ENCODE measurements at places on chromosomes 4 and X.

- peak; percentile 35 for DNase-seq
These were observed 342.3 kb upstream of the GRID2 start for GRCh38 chr4:91961504-91961903.

- DNase-seq, result no peak
These were observed 3.0 kb downstream of the NLGN3 start for GRCh38 chrX:71147496-71148277.

GRCh38 chrX:39527025-39527424 lies 570.7 kb downstream of the BCOR start:
- DNase-seq, result no peak

DNA sequence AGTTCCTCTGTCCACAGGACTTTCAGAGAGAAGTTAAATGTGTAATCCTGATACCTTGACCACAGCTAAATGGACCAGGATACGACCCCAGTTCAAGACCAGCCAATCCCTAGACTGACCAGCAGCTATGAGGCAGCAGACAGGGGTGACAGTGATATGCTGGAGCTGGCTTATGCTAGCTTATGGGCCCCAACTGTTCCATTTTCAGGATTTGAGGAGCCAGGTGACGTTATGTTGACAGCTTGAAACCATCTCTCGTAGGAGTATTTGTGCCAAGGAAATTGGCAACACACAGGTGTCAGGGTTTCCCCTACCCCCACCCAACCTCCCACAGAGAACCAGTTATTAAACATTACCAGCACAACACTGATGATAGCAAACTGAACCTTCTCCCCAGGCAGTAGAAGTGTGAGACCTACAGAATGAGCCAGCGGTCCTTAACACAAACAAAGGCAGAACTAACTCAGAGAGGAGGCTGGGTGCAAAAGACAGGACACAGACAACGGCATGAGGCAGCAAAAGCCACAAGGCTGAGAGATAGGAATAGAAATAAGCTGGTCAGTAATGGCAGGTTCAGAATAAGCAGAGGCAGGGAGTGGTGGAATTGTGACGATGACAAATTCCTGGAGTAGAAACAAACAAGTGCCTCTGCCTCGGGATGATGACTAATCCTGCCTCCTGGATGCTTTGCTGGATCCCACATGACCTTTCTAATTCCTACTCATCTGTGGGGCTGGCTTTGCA lies 85.6 kb upstream of the CPEB2 start:
- no peak for DNase-seq

DNA sequence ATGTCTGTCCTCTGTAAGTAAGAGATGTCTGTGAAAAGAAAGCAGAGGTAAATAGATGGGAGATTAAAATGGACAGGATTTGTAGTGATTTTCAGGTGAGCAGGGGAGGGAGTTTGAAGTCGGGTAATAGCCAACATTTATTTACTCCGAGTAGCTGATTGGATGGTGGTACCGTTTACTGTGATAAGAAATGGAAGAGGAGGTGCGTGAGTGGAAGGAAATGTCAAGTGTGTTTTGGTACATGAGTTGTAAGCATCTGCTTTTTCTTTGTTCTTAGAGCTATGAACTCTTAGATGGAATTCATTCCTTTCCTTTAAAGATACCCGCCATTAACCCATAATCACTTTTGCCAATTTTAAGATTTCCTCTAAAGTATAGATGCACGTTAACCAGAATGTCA lies 45.5 kb downstream of the SGMS2 start:
- no peak for DNase-seq

- DNase-seq, result peak; percentile 11
These were observed 3.7 kb downstream of the FGD1 start for GRCh38 chrX:54492340-54492739.

- DNase-seq, result no peak
These were observed 124.2 kb downstream of the REELD1 start for GRCh38 chr4:146338512-146338911.

- no peak for DNase-seq
These were observed 15.3 kb downstream of the TENM3 start for GRCh38 chr4:182258441-182259000.

- DNase-seq, result no peak
These were observed 200.0 kb downstream of the TBCK start for GRCh38 chr4:106116025-106116424.

- no peak for DNase-seq
These were observed 38.2 kb downstream of the MAGED1 start for GRCh38 chrX:51931566-51932150.

DNA sequence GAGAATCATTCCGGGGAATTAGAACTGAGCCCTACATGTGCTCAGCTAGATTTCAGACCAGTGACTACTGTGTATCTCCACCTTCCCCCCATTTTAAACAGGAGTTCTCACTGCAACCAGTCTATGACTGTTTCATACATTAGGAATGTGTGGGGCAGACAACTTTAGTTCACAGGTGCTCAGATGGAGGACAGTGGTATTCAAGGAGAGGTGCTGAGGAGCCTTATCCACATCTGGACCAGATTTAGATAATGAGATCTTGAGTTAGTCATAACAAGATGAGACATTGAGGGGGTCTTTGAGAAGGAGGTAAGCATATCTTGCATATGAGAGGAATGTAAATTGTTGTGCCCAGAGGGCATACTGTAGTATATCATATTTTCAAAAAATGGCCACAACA lies 32.8 kb upstream of the RELL1 start:
- no peak for DNase-seq

GRCh38 chr4:62644372-62644771 lies 1444.2 kb downstream of the ADGRL3 start:
- no peak for DNase-seq

DNA sequence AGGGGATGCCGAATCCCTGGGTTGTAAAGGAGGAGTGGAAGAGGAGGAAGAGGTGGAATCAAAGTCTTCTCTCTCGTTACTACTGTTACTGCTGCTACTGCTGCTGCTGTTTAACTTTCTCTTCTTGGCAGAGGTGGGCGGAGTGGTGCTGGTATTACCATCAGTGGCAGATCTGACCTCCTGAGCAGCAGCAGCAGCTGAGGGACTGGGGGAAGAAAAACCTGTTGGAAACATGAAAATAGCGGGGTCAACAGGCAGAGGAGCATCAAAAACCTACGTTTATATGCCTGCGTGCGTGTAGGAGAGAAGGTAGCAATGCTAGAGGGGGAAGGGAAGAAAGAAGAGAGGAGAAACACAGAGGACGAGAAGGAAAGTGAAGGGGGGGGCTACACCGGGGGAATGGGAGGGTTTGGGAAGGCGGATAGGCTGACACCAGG lies 339 bp downstream of the CUL4B start:
- no peak for DNase-seq

GRCh38 chrX:136291824-136292223 lies 8.9 kb upstream of the ADGRG4 start:
- DNase-seq, result peak; percentile 3

GRCh38 chr4:106034220-106034619 lies 138.9 kb downstream of the NPNT start:
- peak; percentile 63 for DNase-seq

DNA sequence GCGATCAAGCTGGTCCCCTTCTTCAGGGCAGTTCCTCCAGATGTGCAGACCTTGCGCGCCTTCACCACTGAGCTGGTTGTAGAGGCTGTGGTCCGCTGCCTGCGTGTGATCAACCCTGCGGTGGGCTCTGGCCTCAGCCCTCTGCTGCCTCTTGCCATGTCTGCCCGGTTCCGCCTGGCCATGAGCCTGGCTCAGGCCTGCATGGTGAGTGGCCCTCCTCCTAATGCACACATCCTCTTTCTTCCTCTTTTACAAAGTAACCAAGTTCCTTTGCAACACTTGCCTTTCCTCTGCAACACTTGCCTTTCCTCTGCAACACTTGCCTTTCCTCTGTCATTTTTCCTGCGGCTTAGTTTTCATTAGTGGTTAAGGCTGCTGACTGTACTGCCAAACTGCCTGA lies 1.8 kb downstream of the CCDC22 start:
- DNase-seq, result no peak

DNA sequence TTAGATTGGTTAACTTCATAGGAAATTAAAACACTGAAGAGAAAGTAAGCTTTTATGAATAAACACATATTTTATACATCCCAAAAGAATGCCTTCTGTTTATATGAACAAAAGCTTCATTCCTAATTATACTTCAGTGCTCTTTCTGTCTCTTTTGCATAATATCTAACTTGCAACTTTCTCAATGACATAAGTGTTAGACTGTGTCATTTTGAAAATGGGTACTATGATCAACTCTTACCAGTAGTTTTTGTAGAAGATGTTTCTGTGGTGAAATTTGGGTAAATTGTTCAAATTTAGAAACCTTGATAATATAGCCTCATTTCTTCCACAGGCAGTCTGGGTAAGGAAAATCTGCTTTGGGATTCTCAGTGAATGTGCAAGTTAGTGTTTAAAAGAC lies 991.4 kb downstream of the CCSER1 start:
- no peak for DNase-seq

DNA sequence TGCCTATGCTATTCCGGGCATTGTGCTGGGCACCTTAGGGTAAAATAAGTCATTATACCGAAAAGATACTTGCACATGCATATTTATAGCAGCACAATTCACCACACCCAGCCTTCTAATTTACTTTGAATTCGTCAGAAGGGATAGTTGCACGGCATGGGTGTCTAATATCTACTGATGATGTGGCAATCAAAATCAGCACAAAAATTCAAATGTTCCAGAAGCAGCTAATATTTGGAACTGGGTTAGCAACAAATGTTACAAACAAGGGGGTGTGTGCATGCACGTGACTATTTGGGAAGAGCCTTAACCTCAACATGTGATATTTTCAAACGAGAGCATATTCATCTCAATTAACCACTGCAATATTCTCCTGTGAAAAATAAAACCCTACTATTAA lies 79.7 kb upstream of the PRSS48 start:
- no peak for DNase-seq

GRCh38 chrX:9730752-9731151 lies 34.9 kb downstream of the GPR143 start:
- no peak for DNase-seq

DNA sequence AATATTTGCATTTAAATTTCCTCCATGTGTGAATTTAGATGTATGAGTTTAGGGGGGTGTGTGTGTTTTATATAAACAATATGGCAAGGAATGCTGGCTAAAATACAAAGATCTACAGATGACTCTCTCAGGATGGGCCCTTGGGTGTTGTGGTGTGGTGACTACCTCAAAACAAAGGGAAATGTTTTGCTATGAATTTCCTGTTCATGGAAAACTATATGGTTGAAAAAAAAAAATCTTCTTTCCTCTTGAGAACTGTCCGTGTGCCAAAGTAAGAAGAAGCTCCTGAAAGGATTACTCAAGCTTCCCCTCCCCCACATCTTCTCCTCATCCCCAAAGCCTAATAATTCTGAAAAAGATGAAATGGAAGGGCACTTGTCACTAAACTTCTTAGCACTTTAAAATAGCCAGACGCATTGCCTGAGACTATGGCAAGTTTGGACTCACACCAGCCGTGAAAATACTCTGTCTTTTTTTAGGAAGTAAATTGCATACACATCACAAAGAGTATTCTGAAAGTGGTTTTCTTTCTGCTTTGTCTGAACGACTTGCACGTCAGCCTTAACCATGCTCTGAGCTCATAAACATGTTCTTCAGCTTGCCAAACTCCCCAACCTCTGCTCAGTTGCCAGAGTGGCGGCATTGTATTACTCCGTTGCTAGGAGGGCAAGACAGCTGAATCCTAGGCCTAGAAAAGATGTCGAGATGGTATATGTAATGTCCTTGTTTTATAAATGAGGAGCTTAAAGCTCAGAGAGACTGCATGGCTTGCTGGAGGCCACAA lies 250.4 kb upstream of the JADE1 start:
- peak; percentile 66 for DNase-seq

GRCh38 chrX:115504167-115504566 lies 56.8 kb upstream of the PLS3 start:
- DNase-seq, result peak; percentile 51

DNA sequence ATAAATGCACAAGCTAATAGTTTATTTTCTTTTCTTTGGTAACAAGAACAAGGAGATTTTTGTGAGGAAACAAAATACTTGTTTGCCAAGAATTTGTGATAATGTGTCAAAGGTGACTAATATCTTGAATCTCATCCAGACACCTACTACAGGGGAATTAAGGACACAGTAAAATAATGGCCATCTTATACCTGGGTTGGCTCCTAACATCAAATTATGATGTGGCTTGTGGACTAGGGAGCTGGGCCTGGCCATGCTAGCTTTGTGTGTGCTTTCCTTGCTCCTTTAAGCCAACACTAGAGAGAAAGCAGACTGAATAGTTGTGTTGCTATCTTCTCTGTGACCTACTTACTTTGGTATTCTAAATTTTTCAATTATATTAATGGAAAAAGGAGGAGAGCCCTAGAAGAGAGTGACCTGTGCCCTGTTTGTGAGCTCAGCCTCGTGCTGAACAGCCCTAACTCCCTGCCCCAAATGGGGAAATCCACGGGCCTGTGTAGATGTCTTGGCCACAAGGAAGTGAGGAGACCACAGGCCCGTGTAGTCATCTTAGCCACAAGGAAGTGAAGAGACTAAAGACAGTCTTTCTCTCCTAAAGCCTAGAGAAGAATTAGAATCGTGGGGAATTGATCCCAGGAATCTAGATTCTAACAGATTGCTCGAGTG lies 23.3 kb downstream of the ARHGAP24 start:
- peak; percentile 17 for DNase-seq

- no peak for DNase-seq
These were observed 99.2 kb downstream of the ADGRL3 start for GRCh38 chr4:61299316-61299715.

DNA sequence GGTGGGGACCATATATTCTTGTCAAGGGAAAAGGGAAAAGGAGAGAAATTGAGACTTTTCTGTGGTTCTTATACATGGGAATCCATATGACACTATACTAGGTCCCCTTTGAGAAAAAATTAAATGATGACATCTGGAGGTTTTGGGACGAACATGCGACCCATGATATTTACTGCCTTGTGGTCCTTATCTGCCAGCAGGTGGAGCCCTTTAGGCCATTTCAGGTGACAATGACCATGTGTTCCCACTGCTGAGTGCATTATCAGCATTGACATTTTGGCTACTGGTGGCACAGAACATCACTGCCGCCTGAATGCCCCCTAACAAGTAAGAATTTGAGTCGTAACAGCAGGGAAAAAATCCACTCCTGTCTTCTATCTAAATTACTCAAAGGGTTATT lies 843.4 kb downstream of the FSTL5 start:
- no peak for DNase-seq

DNA sequence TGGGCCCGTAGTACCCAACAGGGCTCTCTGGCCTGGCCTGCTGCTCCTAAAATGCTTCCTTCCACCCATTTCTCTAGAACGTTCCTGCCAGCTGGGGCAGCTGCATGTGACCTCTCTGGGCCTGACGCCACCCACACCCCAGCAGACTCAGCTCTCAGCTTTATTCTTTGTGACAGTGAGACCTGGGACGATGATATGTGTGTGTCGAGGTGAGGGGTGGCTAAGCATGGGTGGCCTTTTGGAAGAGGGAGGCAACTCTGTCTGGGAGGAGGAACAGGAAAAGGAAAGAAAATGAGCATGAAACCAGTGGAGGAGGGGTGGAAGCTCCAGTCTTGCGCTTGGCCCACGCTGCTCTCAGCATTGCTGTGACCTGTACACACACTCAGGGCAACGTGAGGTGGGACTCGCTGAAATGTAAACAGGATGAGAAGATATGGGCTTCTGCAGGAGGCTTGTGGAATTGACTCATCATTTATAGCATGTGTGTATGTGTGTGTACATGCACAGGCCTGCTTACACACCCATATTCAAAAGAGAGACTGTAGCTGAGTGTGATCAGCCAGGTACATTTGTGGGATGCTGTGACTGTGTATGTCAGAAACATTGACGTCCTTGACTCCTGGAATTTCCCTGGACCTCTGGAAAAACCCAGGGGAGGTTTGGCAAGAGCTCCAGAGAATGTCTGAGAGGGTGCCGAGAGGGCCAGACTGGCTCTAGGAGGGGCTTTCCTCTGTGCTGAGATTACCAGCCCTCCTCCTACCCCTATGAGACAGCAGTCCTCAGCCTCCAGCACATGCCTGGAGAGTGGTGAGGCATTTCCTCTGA lies 137.9 kb downstream of the PJA1 start:
- DNase-seq, result no peak
